Left cardiac atrium (tissue), 4 donors: ENCODE measurements at places on chromosomes 6 and 20. TPM values are rescaled to one million over a fixed set of nuclear protein-coding genes. Genes with fewer than 3 reads are reported as not detected.

GJA10 gene
- total RNA-seq: not detected

ZBP1 gene
- not detected for total RNA-seq

DNA sequence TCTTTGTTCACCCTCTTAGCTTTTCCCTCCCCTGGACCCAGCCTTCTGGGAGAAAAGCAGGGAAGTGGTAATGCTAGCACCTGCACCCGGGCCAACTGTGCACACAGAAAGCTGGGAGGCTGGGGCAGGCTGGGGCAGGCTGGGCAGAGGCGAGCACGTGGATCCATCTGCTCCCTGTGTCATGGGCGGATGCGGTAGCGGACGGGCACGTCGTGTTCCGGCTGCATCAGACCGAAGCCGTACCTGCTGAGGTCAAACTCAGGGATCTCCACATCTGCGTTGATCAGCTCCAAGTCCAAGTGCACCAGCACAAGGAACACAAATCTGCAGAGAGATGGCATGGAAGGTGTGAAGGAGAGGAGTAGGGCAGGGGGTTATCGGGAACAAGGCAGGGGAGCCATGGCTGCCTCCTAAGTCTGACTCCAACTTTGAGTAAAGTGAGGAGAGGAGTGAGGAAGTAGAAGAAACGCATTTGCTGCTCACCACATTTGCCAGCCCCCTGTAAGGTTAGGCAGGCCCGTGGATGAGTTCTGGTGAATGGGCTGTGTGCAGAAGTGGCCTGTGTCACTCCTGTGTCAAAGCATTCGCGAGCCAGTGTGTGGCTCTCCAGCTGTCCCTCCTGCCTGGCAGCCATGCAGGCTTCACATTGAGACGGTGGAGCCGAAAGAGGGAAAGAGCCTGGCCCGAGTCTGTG is 25.4 kb upstream of the KCNB1 start:
- no peak for DNase-seq

- DNase-seq: no peak
Measured at GRCh38 chr6:52189974-52190373, 3.8 kb downstream of the IL17A start.

- DNase-seq: no peak
Measured at GRCh38 chr6:116550796-116551195, 2.8 kb upstream of the CALHM4 start.

- DNase-seq: peak; percentile 63
Measured at GRCh38 chr6:108798670-108799353, 49.4 kb upstream of the ARMC2 start.

DNA sequence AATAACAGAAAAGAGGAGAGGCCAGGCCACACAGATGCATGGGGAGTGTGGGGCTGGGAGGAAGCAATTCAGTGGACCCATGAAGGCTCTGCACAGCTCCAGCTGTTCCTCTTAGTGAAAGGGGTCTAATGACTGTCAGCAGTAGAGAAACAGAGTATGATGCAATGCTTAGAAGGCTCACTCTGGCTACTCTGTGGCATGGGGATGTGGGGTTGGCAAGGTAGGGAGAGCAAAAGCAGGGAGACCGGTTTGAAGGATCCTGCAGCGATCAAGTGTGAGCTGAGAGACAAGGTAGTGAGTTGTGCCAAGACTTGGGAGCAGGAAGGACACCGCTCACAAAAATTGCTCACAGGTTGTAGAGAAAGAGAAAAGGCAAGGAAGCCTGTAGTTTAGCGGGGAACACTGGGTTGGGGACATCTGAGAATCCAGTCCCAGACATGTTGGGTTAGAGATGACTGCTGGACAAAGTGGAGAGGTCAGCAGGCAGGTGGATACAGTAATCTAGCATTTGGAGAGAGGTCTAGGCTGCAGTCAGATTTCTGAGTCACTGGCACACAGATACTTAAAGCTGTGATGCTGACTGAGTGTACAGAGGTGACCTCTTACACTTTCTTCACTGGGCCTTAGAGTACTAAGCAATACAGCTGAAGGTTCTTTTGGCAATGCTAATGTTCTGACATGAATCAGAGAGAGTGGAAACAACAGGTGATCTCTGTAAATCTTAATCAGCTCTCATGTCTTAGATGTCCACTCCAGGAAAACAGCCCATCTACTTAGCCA is 27.1 kb downstream of the NAPB start:
- DNase-seq: no peak
